ENCODE measurements at places on chromosomes 2 and 18.

- DNase-seq = no peak
These were observed 9.2 kb downstream of the ADRA2B start for GRCh38 chr2:96106991-96107707.

- no peak for DNase-seq
These were observed 2.0 kb upstream of the THUMPD2 start for GRCh38 chr2:39780825-39781600.

- DNase-seq = no peak
These were observed 3.0 kb upstream of the NCKAP5 start for GRCh38 chr2:133571249-133571648.

DNA sequence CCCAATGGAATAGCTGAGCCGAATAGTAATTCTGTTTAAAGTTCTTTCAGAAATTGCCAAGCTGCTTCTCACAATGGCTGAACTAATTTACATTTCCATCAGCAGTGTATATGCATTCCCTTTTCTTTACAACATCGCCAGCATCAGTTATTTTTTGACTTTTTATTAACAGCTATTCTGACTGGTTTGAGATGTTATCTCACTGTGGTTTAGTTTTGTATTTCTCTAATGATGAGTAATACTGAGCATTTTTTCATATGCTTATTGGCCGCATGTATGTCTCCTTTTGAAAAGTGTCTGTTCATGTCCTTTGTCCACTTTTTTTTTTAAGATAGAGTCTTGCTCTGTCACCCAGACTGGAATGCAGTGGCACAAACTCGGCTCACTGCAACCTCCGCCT lies 100.7 kb downstream of the C2orf74 start:
- DNase-seq = no peak

DNA sequence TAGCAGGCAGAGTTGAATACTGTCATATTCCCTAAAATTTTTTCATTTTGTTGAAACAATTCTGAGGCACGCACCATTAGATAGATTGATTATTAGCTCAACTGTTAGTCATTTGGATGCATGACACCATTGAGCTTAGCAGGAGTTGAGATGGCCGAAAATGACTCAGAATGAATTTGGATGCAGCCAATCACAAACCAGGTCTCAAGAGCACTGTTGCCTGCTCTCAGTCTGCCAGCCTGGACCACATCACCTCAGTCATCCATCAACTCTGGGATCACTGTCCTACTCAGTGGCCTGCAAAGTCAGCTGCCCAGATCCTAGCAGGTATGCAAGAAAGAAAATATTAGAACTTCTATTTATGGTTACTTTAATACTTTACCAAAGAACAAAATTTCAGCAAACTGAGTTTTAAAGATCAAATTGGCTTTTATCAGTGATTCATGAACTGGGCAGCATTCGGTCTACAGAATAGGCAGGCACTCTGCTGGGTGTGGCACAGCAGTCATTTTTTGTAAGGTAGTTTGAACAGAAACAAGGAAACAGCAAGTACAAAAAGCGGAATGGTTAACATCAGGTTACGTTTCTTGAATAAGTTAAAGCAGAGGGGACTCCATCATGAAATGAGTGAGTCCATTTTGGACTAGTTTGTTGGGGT lies 152.7 kb upstream of the ARHGAP28 start:
- DNase-seq = no peak

DNA sequence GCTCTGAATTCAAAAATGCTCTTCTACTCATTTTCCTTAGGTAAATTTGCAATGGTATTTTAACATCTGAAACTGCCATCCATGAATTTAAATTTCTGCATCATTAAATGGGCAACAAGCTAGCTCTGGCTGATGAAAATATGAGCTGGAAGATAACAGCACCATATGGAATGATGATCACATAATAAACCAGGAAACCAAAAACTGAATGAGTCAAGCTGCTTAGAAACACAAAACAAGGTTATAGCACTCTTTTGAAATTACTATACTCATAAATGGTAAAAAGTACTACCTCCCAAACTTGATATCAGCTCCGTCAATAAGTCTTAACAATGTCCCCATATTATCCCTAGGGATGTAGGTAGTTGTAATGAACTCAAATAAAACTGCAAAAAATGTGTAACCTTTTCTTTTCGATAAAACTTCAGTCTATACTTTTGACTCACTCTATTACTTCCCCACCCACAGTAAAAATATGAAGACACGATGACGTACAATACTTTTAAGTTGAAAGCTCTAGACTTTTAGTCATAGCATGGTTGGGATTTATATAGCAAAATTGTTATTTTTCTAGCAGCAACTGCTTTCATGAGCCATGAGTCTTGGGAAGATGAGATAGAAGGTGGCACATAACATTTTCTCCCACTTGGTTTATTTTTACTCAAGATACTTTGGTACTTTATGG lies 396.7 kb downstream of the CDH2 start:
- no peak for DNase-seq

Data from Right ventricle myocardium inferior (tissue), 1 donor.